Fibroblast of villous mesenchyme (primary cell): ENCODE measurements at places on chromosomes 1 and 21. TPM values are rescaled to one million over a fixed set of nuclear protein-coding genes. Genes with fewer than 3 reads are reported as not detected.

Gene COL9A2
- total RNA-seq = 0.86 and 1.3 TPM in 2 replicates

Gene FCRL2
- not detected in 2 replicates for total RNA-seq

Gene INAVA
- total RNA-seq = 0.32 TPM in 1 of 2 replicates, not detected in the other

Gene HMGCS2
- not detected in 2 replicates for total RNA-seq

Gene CLIC6
- total RNA-seq = under 0.01 TPM in 2 replicates

Gene PRAMEF12
- under 0.01 TPM in 1 of 2 replicates, not detected in the other for total RNA-seq
